Tibial nerve (tissue), 4 donors: ENCODE measurements at places on chromosomes 1 and 21. TPM values are rescaled to one million over a fixed set of nuclear protein-coding genes. Genes with fewer than 3 reads are reported as not detected.

PTGFRN gene
- 13.5 TPM for total RNA-seq

PCP4 gene
- total RNA-seq: not detected

MCOLN3 gene
- total RNA-seq: 6.5 TPM

SPRR2F gene
- not detected for total RNA-seq

GBP4 gene
- total RNA-seq: 24.0 TPM

FRRS1 gene
- total RNA-seq: 2.6 TPM

DMRTA2 gene
- total RNA-seq: not detected

DNA sequence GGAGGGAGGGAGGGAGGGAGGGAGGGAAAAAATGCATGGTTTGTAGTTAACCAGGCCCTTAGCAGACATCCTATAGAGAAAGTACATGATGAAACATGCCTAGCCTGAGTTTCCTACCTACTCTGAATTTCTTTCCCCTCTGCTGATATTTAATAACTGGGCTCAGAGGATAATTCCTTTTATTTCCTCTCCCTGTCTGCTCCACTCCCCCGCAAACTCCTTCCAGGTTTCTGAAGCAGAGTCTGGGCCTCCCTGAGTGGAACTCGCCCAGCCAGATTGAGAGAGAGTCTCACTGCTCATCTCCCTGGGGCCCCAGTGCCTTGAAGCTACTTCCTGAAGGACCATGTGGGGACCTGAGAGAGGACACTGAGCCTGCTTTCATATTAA lies 111.9 kb upstream of the SLC44A3 start:
- no peak for DNase-seq

- no peak for DNase-seq
Observed at GRCh38 chr21:33011462-33011861, 14.3 kb upstream of the OLIG2 start.

DNA sequence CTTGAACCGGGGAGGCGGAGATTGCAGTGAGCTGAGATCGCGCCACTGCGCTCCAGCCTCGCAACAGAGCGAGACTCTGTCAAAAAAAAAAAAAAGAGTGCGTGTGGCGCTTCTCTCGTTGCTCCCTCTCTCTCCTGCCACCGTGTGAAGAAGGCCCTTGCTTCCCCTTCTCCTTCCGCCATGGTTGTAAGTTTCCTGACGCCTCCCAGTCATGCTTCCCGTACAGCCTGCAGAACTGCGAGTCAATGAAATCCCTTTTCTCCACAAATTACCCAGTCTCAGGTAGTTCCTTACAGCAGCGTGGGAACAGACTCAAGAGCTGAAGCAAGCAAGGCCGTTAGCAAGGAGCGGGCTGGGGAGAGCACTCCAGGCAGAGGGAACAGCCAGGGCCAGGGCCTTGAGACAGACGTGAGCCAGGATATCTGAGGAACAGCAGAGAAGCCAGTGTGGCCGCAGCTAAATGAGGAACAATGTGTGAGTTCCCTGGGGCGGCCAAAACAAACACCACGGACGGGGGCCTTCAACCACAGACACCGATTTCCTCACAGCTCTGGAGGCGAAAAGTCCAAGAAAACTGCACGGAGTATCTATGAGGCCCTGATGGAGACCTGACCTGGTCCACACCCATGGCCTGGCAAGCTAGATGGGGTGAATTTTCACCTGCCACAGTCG lies 54.2 kb upstream of the ETS2 start:
- peak; percentile 63 for DNase-seq

GRCh38 chr1:36400825-36401601 lies 3.3 kb upstream of the LSM10 start:
- peak; percentile 47 for DNase-seq

GRCh38 chr1:185497177-185497576 lies 180.1 kb upstream of the IVNS1ABP start:
- no peak for DNase-seq
